Activated CD8-positive, alpha-beta T cell treated with anti-CD3 and anti-CD28 coated beads, Interleukin-2, amount 10 ng/mL, durations not matched to agents 7 days and 5 days (primary cell): ENCODE measurements at places on chromosomes 16 and 17. TPM values are rescaled to one million over a fixed set of nuclear protein-coding genes. Genes with fewer than 3 reads are reported as not detected.

DNA sequence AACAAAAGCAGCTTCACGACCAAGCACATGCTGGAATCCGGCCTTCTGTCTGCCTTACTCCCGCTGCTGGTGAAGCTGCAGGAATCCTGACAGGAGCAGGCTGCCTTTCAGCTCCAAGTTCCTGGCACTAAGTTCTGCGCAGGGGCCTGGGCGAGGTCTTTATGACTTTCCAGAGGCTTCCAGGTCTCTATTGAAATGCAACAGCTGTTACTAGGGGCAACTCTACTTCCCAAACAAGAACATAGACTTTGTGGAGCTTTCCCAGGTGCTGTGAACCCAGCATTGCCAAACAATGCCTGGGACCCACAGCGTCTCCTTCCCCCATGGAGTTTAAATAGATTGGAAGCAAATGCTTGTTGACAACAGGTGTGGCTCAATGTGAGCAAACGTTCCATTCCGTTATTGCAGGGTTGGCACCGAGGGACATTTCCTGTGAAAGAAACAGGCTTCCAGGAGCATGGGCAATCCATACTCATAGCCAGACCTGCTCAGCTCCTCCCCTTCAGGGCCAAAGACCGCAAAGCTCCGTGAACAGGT is 156.0 kb downstream of the CDH13 start:
- DNase-seq: no peak

DNA sequence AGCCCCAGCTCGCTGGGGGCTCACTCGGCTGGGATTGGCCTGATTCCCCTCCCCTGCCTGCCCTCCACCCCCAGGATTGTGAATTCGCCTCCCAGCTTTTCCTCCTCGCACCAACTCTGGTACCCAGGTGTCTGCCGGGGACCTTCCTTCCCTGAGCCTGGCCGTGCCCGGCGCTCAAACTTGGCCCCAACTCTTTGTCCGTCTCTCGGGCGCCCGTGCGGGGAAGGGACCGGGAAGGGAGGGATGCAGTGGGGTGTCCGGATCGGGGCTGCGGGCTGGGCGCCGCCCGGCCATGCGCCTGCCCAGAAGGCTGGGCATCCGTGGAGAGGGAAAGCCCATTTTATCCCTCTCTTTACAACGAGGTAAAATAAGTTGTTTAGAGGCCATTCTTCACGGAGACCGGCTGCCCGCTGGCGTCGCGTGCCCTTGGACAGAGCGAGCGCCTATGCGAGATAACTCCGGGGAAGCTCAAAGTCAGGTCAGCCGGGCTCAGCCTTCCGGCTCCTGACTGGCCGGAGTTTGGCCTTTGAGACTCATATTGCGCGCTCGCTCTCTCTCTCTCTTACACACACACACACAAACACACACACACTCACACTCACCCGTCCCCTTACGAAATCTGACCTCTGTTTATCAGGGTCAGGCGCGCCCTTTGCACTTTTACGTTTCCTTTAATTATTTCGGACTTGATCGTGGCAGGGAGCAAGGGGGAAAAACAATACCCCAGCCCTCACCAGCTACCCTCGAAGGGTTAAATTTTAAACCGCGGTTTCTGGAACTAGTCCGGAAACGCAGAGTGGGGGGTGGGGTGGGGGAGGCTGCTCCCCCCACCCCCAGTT is 774 bp upstream of the MAF start:
- no peak for DNase-seq

GRCh38 chr16:4617880-4618279 is 3.2 kb upstream of the UBALD1 start:
- DNase-seq: no peak

The KRT15 gene
- total RNA-seq: not detected

DNA sequence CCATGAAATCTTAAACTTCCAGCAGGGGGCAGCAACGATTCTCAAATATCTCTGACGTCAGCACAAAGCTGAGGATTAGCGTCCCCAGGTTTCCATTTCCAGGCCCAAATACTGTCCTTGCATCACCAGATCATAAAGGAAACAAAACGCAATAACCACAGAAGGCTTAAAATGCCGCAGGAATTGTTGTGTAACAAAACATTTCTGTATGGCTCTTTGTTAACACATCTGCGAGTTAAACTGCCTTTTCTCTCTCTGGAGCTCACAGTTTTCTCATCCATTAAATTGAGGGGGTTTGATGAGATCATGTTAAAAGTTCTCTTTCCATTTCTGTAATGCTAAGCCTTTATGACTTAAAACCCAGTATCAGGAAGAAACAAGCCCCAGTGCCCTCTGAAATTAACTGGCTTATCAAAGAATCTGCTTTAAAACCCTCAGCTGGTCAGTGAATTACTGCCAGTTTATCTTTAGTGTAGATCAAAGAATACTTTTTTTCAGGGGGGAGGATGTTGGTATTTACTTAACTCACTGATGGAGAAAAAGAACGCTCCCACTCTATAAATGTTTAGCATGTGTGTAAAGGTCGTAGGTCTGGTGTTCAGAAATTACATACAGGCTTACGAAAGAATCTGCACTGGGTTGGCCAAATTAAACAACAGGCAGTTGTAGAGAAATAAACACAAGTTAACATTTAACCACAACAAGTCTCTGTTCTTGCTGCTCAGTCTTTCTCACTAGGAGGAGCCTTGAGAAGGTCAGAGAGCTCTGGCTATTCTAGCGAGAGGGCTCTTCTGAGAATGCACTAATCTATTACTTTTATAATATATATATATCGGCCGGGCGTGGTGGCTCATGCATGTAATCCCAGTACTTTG is 10.6 kb upstream of the TERF2 start:
- peak; percentile 84 for DNase-seq

DNA sequence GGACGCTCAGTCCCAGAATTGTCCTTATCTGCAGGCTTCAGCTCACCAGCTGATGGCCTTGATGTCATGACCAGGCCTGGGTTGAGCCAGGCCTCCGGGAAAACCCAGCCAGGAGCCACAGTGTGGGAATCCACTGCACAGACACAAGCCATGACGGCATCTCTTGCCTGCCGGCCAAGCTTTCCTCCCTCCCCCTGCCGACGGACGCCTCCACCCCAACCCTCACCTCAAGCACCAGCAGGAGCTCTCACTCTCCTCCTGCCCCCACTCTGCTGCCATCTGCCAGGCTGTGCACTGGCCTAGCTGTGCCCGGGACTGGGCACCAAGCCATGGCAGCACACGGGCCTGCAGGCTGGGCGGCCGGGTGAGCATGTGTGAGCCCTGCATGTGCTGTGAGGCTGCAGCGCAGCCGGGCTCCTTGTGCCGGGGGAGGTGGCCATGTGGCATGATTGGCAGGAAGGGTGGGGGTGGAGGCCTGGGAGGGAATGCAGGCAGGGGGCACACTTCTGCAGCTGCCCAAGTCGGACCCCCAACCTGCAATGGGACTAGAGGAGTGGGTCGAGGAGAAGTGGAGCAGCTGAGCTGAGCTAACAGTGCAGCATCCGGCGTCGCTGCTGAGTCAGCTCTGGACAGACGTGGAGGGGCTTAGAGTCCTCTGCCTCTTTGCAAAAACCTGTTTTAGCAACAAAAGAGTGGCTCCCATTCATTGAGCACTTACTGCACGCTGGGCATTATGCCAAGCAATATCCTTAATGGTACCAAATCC is 268.5 kb downstream of the CBLN1 start:
- no peak for DNase-seq

The SLC38A8 gene
- total RNA-seq: not detected

GRCh38 chr16:65200156-65200773 is 78.4 kb upstream of the CDH11 start:
- DNase-seq: no peak

The ZNF263 gene
- 24.3 TPM for total RNA-seq

The FSCN2 gene
- 0.52 TPM for total RNA-seq

DNA sequence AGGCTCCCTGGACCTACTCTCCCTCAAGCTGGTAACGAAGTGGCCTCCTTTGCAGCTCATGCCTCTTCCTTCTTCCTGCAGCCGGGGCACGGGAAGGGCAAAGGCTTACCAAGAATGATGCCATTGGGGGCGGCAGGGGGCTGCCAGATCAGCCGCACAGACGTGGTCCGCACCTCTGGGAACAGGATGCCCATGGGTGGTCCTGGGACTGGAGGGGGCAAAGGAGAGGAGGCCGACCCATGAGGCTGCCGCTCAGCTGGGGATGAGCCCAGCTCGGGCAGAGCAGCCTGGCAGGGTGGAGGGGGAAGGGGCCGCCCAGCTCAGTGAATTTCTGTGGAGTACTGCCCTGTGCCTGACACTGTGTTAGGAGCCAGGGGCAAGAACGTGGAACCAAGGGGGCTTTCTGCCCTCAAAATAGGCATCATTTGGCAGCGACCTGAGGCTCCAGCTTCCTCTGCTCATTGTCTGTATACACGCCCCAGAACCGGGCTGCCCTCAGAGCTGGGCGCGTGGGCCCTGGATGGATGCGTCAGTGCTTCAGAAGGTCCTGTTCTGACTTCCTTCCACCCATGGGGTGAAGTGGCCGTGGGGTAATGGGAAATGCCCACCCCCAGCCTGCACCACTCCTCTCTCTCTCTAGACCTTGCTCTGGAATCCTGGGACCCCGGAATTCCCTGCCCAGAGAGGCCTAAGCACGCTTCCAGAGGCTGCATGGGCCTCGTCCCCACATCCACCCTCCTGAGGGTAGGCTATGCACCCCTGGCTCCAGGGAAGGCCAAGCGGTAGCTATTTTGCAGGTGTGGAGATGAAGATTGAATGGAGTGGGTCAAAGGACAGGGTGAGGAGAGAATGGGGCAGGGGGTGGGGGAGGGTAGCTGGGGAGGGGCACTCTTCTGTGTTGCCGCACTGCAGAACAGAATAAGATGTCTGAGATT is 79.8 kb upstream of the CDC42EP4 start:
- DNase-seq: no peak
